Inflammatory macrophage (primary cell): ENCODE measurements at places on chromosomes 7 and 10.

- DNase-seq, result no peak
These were observed 692.0 kb downstream of the PHTF2 start for GRCh38 chr7:78490524-78490923.

DNA sequence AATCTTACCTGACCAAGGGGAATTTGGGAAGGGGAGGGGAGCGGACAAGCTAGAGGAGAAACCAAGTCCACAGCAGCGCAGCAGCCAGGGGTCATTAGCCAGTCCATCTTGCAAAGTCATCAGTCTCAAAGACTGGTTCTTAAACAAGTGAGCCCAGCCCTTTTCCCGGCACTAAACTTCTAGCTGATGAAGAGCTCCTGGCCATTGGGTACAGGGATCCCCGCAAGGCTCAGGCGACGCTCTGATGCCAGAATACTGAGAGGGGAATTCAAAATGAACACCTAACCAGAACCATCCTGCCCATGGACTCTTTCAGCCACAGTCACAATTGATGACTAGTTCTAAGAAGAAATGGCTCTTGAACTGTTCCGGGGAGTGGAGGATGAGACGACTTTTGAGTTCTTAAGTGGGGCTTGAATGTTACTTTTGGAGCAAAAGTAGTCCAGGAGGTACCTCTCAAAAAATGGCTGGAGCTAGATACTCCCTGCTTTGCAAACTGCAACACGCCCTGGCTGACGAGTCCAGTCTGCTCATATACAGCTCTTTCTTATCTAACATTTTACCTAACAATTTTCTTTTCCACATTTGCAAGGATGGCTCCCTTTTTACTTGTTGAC is 2.5 kb upstream of the TWIST1 start:
- DNase-seq, result no peak

DNA sequence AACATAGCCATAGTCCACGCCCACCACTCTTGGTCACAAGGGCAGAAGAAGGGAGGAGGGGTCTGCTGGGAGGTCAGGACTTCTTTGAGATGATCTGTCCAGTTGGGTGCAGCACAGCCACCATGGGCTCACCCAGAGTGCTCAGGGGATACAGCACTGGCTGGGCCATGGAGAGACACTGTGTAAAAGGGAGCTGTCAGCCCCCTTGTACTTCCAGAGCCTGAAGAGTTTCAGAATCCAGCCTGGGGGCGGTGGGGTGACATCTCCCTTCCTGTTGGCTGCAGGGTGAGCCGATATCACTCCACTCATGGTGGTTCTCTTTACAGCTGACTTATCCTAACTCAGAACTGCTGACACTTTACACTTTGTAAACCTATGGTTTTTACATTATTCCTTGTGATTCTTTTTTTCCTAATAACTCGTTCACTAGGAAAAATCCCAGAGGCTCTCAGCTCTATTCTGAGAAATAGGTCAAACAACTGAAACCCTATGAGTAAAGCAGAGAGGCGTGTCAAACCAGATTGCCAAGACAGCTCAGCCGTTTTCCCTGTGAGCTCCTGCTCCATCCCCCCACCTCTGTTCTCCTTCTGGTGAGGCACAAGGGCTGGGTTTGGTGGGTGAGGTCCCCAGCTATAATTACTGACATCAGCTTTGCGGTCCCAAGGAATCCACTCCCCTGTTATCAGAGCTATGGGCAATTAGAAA is 3.2 kb upstream of the MRPS24 start:
- peak; percentile 58 for DNase-seq

GRCh38 chr7:107479303-107479702 is 9.4 kb downstream of the GPR22 start:
- DNase-seq, result no peak

GRCh38 chr10:93463723-93464476 is 18.2 kb downstream of the MYOF start:
- DNase-seq, result peak; percentile 86

DNA sequence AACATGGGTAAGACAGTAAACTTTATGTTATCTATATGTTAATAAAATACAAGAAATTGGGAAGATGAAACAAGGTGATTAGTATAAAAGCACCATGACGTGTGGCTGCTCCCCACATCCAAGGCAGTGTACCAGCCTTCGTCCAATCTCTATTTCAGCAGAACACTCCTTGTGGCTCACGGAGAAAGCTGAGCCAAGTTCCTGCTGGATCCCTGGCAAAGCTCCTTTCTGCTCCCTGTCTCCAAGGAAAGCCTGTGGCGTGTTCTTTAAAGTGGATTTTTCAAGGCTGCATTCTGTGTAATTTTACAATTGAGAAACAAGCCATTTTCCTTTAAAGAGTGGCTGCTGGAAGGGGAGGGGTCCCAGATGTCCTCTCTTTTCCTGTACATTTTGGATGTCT is 467.3 kb downstream of the PTPRN2 start:
- no peak for DNase-seq

- DNase-seq, result no peak
These were observed 19.1 kb upstream of the SOSTDC1 start for GRCh38 chr7:16484453-16485158.

DNA sequence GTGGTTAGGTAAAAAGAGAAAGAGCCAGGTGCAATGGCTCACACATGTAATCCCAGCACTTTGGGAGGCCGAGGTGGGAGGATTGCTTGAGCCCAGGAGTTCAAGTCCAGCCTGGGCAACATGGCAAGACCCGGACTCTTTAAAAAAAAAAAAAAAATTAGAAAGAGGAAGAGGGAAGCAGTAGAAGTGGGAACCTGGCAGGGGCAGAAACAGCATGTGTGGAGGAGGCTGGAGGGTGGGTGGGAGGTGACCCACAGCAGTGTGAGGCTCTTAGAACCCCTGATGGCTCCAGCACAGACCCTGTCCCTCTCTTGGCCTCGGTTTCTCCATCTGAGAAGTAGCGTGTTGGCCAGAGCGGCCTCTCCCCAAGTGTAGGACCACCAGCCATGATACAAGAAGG is 4.9 kb upstream of the CCL24 start:
- DNase-seq, result peak; percentile 51

DNA sequence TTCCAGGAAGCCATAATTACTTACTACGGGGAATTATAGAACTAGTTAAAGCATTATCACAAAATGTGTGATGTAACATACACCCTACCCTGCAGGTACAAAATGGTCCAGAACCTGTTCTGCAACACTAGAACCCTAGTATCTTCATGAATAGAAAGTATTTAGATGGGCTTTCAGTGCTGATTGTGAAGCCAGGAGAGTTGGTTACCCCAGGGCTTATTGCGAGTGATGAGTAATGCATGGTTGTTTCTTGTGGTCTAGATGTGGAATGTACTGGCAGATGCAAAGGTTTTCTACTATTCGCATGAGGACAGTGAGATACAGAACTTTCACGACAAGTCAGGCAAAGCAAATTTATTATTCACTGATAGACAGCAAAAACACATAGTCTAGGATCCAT is 33.6 kb upstream of the AGR3 start:
- DNase-seq, result no peak

- peak; percentile 69 for DNase-seq
These were observed 13.7 kb downstream of the CISD1 start for GRCh38 chr10:58282615-58283014.

DNA sequence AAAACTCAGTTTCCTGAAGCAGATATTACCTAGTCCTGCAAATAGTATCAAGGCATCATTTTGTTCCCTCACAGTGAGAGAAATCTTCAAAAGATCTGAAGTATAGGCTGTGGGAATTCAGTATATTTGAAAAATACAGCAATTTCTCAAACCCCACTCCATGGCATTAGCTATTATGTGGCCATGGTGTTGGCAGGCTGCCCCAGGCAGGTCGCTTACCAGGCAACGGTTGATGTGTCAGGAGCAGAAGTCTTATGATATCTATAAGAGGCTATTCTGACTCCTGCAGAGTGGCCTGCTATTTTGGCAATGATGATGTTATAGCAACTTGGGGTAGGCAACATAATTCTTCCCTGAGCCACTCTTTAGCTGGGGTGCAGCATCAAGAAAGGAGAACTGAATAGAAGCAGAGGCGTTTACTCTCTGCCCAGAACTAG is 187.9 kb downstream of the PLXDC2 start:
- peak; percentile 86 for DNase-seq

DNA sequence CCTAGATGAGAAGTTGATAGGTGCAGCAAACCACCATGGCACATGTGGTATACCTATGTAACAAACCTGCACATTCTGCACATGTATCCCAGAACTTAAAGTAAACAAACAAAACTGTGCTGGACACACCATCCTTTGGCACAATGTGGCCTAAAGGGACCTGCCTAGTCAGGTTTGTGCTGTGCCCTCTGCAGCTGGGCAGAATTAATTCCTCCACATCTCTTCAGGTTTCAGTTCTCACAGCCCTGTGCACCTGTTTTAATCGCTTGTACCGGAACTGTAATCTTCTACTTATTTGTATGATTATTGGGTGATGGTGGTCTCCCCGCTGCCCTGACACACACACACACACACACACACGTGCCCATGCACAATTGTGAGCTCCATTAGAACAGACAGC is 252.7 kb downstream of the ACTR3B start:
- no peak for DNase-seq

GRCh38 chr10:86511027-86511865 is 10.3 kb downstream of the WAPL start:
- no peak for DNase-seq

- no peak for DNase-seq
These were observed 26.1 kb downstream of the LCOR start for GRCh38 chr10:96858038-96858705.

GRCh38 chr10:48490946-48491345 is 113.9 kb downstream of the ARHGAP22 start:
- DNase-seq, result no peak

- no peak for DNase-seq
These were observed 1255.7 kb upstream of the LRRTM3 start for GRCh38 chr10:65670087-65670486.

DNA sequence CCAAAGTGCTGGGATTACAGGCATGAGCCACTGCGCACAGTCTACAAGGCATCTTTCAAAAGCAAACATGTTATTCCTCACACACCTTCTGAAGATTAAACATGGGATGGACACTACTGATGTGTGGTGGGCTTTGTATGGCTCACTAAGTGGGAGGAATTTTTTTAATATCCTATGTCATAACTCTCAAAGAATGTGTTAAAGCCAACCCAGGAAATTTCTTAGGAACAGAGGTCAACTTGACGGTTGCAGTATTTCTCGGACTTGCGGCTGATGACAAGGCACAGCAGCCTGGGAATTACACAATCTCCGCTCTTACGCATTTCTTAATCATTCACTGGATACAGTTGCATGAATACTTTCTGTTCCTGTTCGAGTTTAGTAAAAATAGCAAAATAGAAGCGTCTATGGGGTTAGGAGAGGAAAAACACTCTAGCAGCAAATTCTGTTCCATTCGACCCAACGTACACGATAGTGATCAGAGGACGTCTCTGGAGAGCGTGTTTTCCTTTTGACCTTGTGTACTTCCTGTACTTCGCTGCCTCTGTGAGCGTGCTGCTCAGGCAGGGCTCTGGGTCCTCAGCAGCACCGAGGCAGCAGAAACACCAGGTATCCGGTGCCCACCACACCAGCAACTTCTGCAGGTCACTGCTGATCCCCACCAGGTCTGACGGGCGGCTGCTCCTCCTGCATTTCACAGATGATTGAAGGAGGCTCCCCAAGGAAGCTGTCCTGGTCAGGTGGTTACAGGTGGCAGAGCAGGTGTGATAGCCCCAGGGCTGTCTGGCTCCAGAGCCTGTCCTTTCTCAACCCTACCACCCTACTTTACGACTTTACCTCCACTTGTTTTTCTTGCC is 26.4 kb upstream of the SRGN start:
- peak; percentile 98 for DNase-seq

DNA sequence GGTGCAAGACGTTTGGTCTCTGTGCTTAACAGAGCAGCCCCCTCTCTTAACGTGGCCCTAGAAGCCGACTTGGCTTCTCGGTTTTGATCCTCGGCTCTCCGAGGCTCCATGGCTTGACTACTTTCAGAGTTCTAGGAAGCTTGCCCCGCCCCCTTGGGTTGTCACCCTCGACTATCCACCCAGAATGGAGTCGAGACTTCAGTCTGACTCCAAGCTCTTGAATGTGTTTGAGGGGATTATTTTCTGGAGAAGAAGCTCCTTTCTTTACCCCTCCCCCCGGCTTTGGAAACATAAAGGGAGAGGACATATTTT is 448 bp downstream of the SEC24C start:
- peak; percentile 64 for DNase-seq

- DNase-seq, result peak; percentile 74
These were observed 40.4 kb downstream of the WIPI2 start for GRCh38 chr7:5230265-5231067.

DNA sequence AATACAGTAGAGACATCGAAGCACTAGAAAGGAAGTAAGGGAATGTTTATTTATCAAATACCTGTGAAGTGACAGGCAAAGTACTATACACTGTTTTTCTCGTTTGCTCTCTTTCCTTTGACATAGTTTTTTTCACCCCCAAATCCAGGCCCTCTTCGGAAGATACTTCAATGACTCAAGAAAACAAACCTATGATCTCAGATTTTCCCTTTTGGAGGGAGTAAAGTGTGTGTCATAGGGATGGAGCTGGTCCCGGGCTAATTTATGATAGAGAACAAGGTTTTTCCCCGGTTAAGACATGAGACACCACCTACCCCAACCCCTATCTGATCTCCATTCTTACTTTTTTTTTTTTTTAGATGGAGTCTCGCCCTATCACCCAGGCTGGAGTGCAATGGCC is 61.7 kb downstream of the MAP3K8 start:
- no peak for DNase-seq

DNA sequence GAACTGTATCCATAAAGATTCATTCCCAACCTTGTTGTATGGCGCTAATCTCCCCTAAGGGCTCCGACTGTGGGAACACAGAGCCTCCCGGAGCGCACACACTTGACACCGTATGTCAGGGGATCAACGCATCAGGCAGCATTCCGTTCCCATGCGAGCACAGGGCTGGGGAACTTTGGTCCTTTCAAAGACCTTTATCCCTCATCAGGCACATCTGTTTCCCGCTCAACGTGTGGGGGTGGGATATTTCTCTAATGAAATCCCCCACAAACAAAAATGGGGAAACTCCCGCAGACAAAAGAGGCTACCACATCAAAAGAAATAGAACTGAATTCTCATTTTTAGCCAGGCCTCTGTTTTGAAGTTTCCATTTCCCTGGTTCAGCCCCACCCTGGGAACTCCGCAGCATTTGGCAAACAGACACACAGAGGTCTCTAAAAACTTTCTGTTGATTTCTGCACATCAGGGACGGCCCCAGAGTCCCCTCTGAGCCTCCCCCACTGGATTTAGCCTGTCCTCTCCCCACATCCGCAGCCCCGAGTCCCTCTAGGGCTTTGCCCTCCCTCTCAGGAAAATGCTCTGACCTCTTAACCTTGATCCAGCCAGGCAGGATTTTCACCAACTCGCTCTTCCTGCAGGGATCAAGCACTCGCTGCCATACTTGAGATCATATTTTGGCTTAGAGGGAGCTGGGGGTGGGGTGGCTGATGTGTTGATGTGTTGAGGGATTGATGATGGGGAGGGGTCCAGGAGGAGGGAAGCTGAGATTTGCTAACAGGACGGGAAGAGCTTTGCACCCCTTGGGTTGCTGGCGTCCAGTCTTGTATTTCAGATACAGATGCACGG is 6.6 kb downstream of the CPA5 start:
- no peak for DNase-seq

- DNase-seq, result peak; percentile 58
These were observed 587 bp downstream of the HOXA10 start for GRCh38 chr7:27173511-27173955.

- no peak for DNase-seq
These were observed 39.9 kb downstream of the PLEKHA8 start for GRCh38 chr7:30068117-30068516.

- DNase-seq, result peak; percentile 82
These were observed 56.5 kb downstream of the SHTN1 start for GRCh38 chr10:116948530-116948870.
